ENCODE measurements at places on chromosomes 3 and 15.
A peak's percentile ranks its signal among the peaks of the same experiment; 100 is the strongest.

- DNase-seq, result peak; percentile 24
Observed at GRCh38 chr15:94277485-94277884, 46.1 kb downstream of the MCTP2 start.

DNA sequence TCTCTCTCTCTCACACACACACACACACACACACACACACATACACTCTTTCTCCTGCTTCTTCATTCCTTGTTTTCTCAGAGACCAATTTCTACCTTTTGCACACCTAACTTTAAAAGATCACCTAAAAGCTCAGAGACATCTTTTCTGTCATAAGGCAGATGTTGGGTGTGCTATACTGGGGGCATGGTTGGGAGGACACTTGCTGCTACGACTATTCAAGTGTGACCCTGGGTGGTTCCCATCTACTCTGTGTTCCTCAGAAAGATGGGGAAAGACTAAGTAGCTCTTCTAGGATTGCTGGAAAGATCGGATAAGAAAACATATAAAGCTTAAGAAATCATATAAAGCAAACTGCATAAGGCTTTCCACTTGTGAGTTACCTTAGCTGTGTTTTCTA lies 33.2 kb downstream of the TPRG1 start:
- DNase-seq, result peak; percentile 49

- no peak for DNase-seq
Observed at GRCh38 chr3:116051040-116051439, 394.2 kb downstream of the LSAMP start.

DNA sequence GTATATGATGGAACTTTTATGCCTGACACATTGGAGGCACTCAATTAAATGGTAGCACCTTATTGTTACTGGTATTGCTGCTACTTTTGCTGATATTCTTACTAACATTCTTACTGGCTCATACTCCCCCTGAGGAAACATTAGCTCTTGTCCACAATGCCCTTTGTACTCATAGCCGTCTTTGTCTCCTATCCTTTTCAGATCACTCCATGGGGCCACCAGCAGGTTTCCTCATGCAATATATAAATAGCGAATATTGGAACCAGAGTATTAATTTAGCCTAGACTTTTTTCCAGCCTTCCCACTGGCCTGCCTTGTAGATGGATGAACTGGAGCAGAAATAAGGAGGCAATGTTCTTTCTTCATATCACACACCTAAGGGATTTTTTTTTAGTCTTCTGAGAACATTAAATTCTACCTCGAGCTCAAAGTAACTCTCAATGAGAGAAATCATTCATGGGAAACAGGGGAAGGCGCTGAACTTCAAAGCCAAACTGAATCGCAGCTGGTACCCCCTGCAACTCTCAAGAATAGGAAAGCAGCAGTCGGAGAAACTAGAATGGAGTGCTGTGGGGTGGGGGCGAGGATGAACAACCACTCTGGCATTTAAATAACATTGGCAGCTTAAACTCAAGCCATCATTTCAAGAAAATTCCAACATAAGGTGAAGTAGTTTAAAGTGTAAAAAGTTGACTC lies 300.3 kb downstream of the TAFA4 start:
- no peak for DNase-seq

GRCh38 chr3:16467393-16467792 lies 46.1 kb downstream of the RFTN1 start:
- DNase-seq, result no peak

- no peak for DNase-seq
Observed at GRCh38 chr3:180934638-180935037, 22.2 kb downstream of the FXR1 start.

GRCh38 chr3:177473184-177473583 lies 275.9 kb upstream of the TBL1XR1 start:
- DNase-seq, result no peak

DNA sequence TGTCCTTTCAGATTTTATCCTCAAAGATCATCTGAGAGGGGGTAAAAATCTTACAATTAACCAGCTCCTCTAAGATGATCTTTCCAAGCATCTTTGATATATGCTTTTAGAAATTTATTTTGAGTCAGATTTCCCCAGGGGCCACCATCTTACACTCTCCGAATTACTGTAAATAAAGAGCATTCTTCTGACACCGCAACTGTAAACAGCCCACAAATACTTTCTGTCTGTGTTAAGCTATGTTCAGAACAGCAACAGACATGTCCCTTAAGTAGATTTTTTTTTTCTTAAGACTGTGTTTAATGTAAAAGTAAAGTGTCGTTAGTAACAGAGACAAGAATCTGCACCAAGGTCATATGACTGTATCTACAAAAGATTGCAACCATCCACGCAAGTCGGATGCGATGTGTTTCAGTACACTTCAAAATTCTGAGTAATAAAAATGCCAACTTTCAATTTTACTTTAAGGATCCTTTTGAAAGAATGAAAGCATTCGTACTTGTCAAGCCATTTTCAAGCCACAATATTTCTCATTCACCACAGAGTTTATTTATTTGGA lies 159.0 kb upstream of the KCNH8 start:
- DNase-seq, result no peak

- DNase-seq, result peak; percentile 58
Observed at GRCh38 chr3:76735152-76735551, 304.7 kb upstream of the ROBO2 start.

- DNase-seq, result peak; percentile 23
Observed at GRCh38 chr3:64501298-64501906, 186.4 kb downstream of the ADAMTS9 start.

DNA sequence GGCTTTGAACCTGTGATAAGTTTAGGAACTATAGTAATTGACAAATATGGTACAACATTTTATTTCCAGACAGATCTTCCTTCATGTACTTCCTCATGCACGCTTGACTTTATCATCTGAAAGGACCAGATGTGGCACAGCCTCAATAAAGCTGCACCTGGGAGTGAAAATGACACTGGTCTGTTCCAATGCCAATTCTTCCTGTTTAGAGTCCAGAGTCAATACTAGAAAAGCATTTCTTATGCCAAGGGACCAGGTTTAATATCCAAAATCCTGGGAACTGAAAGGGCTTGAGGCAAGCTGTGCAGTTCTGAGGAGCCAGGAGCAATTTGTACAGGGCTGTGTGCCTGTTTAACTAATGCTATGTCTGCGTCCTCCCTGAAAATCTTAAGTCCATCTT lies 15.3 kb downstream of the DPH6 start:
- DNase-seq, result no peak

GRCh38 chr3:60076331-60076730 lies 1026.5 kb upstream of the CFAP20DC start:
- no peak for DNase-seq

GRCh38 chr3:52245322-52246263 lies at the start of gene PPM1M:
PPM1M (plus strand) TSS chr3:52245759; CDS start chr3:52245825, 66 bp downstream.
- peak; percentile 63 for DNase-seq

- peak; percentile 4 for DNase-seq
Observed at GRCh38 chr3:144096016-144096415, 124.4 kb downstream of the DIPK2A start.

DNA sequence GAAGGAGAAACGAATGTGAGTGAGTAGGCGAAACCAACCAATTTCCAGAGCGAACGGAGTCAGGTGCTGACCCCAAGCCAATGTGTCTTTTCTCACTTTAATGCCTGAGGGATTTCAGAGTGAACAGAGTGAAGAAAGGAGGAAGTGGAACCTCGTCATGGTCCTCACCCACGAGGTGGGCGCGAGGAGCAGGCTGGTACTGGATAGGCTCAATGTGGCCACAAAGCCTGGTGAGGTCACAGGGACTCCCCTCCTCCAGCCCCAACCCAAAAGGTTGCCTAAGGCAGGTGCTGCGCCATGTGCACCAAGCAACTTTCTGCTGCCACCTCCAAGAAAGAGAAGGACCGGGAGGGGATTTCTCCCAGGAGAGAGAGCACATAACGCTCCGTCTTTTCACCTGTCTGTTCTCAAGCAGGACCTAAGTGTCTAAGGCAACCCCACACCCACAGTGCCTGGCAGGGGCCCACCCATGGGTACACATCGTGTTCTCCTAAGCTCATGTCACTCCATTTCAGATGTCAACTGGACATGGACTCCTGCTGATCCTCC lies 3.8 kb downstream of the NRROS start:
- DNase-seq, result no peak

- peak; percentile 22 for DNase-seq
Observed at GRCh38 chr15:75713338-75713895, 769 bp upstream of the CSPG4 start.

DNA sequence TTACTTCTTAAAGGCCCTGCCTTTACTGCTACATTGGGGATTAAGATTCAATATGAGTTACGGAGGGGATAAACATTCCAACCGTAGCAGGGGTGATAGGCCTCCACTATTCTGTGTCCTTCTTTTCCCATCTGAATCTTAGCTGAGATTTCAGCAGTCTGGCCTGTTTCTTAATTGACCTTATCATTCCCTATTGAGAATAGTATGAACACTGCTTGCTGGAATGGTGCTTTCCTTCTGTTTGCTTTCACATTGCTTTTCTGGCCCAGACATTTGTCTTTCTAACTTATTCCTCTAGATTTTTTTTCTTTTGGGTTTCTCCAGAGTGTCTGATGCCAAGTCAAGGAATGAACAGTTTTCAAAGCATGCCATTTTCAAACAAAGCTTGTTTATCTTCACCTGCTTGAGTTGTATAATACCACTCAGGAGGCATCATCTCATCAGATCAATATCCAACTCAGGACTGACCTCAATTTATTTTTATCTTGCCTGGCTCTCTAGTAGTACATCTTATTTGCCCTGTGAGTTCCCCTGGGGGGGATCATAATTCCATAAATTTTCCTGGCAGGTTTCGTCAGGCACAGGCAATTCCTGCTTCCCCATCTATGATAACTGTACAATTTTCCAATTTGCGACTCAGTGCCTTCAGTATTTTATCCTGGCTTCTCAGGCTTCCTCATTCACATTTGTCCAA lies 161.1 kb upstream of the STT3B start:
- no peak for DNase-seq

DNA sequence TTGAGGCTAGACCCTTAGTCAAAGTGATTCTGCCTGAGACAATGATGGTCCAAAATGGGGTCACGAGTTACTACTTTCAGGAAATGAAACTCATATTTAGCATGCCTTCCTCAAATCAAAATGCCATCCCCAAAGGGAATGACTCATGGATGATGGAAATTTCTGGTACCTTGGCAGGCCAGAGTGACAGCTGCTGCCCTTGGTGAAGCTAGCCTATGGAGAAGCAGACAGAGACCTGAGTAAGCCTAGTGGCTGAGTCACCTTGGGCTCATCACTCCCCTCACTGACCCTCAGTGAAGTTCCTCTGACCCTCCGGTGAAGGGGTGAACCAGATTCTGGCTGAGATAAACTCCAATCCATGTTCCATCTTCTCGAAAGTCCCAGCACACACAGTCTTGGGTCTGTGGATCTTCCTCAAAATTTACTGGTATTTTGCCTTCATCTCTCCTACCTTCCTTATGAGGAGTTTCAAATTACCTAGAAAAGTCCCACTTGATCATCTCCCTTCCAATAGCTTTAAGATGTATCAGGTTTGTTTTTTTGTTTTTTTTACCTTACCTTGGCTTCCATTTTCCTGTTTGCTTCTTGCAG lies 54.5 kb upstream of the ABHD17C start:
- DNase-seq, result no peak

DNA sequence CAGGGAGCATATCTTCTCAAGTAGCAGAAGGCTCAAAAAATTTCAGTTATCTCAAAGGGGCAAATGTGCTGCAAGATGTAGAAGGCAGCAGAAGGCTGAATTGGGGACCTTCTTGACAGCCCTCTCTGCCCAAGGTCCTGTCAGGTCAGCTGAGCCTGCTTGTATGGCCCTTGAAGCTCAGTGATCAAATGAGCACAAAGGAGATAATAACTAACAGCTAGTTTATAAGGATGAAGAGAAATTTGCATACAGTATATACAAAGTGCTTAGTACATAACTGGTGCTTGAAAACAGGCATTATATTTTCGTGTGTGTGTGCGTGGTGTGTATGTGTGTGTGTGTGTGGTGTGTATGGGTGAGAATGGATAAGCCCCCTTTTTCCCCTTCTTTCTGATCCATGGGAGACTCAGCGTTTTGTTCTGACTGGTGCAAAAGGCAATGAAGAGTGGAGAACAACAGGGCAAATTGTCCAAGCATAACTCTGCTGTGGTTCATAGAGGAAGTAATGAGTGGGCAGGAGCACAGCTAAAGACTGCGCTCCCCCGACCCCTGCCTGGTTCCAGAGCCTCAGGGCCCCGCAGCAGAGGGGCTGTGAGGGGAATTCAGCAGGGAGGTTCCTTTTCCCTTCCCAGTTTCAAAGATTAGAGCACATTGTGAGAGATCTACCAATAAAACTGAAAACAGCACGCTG lies 356.8 kb upstream of the NR2F2 start:
- no peak for DNase-seq

DNA sequence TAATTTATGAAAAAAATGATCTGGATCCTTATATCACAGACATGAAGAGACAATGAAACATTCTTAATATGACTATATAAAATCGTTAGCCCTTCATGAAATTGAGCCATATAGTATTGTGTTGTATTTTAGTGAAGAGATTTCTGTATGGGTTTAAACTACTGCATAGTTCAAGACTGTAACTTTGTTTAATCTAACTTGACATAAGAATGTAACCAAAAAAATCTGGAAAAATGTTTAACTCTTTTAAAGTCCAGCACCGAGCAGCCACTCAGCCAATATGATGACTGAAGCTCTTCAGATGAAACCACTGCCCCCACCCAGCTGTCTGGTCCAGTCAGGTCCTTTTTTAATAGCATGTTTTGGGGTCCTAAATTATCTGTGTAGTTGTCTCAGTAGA lies 4.9 kb downstream of the NANOGP8 start:
- DNase-seq, result no peak

- peak; percentile 22 for DNase-seq
Observed at GRCh38 chr3:160686955-160687535, 10.1 kb downstream of the ARL14 start.

DNA sequence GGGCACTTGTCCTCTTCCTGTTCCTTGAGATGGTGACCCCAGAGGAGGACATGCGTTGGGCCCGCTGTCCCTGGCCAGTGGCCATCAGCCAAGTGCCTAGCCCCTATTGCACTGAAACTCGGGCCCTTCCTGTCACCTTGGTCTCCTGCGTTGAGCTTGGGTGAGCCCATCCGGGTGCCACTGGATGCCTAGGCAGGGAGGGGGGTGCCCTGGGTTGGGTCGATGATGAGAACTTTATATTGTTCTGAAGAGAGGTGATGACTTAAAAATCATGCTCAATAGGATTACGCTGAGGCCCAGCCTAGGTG lies 221.8 kb downstream of the SNRPN start:
- DNase-seq, result no peak

DNA sequence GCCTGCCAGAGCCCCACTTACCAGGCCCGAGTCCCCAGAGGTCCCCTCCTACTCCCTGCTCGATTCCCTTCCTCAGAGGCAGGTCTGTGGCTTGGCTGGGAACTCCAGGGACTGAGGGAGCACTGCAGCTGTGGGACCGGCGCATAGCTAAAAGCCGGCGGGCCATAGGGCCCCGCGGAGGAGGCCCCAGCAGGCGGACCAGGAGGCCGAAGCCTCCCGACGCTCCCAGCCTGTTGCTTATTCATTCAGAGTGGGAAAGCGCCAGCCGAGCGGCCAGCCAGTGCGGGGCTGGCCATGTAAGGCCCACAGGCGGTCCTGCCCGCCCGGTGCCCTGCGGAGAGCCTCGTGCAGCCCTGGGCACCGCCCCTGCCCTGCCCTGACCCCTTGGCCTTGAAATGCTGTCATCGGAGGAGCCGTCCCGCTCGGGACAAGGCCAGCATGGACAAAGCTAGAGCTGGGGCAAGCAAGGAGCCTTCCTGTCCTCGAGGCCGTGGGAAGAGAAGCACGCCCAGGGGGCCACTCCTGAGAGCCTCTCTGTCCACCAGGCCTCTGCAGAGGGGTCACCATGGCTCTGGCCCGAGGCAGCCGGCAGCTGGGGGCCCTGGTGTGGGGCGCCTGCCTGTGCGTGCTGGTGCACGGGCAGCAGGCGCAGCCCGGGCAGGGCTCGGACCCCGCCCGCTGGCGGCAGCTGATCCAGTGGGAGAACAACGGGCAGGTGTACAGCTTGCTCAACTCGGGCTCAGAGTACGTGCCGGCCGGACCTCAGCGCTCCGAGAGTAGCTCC lies at the start of gene LOXL1:
Gene LOXL1, plus strand, starts transcription at position 244 of the 784 bp plus-strand sequence. Its CDS starts 322 bp downstream, at position 566.
- peak; percentile 65 for DNase-seq
